ENCODE measurements at places on chromosomes 1 and 21.
A peak's percentile ranks its signal among the peaks of the same experiment; 100 is the strongest.

GRCh38 chr1:210438928-210439841 is 110.5 kb downstream of the HHAT start:
- no peaks in the 10 kb centered on the region for H3K36me3 ChIP-seq
- no peak overlapping the region for H3K4me3 ChIP-seq
- H3K27ac ChIP-seq = no peak overlapping the region
- no peak for DNase-seq
- H3K4me1 ChIP-seq = no peaks in the 10 kb centered on the region
- no peaks in the 10 kb centered on the region for H3K27me3 ChIP-seq

DNA sequence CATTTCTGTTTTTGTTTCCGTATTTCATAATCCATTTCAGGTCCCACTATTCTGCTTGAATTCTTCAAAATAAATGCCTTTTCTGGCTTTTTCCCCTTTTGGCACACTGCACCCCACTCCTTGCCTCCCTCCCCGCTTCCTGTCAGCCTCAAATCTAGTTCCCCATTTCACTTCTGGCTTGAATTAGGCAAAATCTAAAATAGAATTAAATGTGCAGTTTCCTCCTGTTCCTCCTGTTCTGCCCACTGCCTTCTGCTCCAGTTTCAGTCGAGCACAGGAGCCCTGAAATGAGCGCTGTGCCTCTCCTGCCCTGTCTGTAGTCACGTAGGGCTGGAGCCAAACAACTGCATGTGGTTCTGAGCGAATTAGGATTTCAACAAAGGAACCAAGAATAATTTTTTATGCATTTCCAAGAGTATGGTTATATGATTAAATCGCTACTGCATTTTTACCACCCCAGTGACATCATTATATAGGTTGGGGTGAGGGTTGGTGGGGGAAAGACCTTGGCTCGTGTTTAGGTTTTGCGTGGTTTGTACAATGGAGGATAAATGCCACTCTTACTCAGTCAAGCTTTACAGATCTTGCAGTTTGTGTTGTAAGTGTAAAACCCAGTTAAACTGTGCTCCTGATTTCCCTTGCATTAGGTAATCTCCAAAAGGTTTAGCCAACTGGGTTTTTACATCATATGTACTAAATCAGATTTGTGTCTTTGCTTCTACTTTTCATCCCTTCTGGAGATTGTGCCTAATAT is 114.9 kb downstream of the VPS13D start:
- peaks cover 68% of the 10 kb centered on the region for H3K36me3 ChIP-seq
- H3K4me1 ChIP-seq = peaks cover 53% of the 10 kb centered on the region
- H3K4me3 ChIP-seq = peak overlapping the region; percentile 61
- H3K27me3 ChIP-seq = no peaks in the 10 kb centered on the region
- peak overlapping the region; percentile 88 for H3K27ac ChIP-seq
- DNase-seq = no peak

DNA sequence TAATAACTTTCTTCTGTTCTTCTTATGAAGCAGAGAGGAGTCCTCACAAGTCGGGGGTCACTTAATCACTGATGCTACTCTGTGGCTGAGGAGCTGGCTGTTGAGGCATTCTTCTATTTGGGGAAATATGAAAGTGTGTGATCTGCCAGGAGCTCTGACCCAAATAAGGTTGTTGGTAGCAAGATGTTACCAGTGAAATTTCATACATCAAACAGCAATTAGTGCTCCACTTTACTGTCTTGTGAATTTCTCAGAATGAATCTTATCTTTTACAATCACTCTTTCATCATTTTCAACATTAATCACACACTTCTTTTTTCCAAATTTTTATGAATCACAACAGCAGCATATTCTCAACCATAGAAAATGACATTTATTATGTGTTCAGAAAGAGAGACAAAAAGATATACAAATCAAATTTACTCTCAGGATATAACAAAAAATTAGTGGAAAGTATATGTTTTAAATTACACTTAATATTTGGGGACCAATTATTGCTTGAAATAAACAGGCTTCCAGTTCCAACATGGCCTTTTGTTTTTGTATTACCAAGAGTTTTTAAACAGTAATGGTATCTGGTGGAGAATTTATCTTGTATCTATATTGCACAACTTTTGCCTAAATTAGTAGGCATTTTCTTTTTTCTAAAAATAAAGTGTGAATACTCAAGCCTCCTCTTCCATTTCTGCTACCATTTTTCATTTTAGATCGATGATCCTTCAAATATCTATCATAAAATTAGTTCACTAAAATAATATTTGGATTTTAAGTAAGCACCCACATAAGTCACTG is 9.6 kb downstream of the PTGER3 start:
- no peak overlapping the region for H3K4me3 ChIP-seq
- H3K27ac ChIP-seq = peak overlapping the region; percentile 37
- peaks cover 28% of the 10 kb centered on the region for H3K27me3 ChIP-seq
- DNase-seq = no peak
- peaks cover 27% of the 10 kb centered on the region for H3K4me1 ChIP-seq

GRCh38 chr1:7207875-7208646 is 422.8 kb downstream of the CAMTA1 start:
- H3K27me3 ChIP-seq = peaks cover 10% of the 10 kb centered on the region
- no peaks in the 10 kb centered on the region for H3K36me3 ChIP-seq
- no peak overlapping the region for H3K4me3 ChIP-seq

- H3K27ac ChIP-seq = no peak overlapping the region
- no peak for DNase-seq
- no peak overlapping the region for H3K4me3 ChIP-seq
- H3K36me3 ChIP-seq = no peaks in the 10 kb centered on the region
- no peaks in the 10 kb centered on the region for H3K4me1 ChIP-seq
Measured at GRCh38 chr1:20275319-20275925, 15.3 kb upstream of the VWA5B1 start.

DNA sequence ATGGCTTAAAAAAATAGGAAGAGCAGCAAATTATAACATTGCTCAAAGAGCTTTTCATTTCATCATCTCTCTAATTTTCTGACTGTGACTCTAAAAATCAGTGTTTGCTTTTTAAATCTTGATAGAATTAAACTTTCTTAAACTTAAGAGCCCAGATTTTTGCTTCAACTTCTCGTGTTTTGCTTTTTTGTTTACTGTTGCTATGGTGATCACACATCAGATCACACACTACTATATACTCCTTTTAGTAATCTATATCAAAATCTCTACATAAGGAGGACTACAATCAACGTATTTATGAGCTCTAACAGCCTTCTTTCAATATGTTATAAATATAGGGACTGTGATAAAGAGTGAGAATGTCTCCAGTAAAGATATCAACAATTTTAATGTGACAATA is 537.3 kb downstream of the KCNT2 start:
- DNase-seq = no peak
- H3K36me3 ChIP-seq = no peaks in the 10 kb centered on the region
- no peaks in the 10 kb centered on the region for H3K4me1 ChIP-seq
- H3K27ac ChIP-seq = no peak overlapping the region
- H3K27me3 ChIP-seq = no peaks in the 10 kb centered on the region

DNA sequence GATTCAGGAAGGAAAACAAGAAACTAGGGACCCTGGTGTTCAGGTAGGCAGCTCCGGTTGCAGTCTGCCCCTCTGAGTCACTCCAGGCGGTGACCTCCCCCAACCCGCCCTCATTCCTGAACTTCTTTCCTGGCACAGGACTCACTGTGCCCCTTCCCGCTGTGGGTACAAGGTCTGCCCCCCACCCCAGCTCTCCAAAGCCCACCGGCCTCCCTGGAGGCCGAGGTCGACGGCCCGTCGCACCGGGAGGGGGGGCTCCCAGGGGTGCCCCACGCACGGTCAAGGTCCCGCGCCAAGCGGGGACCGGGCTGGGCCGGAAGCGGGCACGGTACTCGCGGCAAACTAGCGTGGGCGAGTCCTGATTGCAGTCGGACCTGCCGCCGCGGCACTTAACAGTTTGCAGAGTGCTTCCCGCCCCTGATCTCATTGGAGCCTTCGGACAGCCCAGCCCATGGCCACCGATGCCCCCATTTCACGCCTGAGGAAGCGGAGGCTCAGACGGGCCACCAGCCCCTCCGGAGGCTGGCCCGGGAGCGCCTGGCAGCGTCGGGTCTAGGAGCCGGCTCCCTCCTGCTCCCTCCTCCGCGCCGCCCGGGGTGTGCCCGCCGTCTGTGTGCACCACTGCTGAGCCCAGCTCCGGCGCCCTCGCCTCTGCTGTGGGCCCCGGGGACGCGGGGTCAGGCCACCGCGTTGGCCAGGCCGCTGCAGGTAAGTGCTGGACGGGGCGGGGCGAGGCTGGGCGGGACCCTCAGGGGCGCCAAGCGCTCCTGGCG is at the start of gene GJB3:
Gene GJB3, plus strand, starts transcription at position 144 of the 773 bp plus-strand sequence. CDS start 3,549 bp downstream, outside the sequence.
- H3K4me1 ChIP-seq = no peaks in the 10 kb centered on the region
- H3K36me3 ChIP-seq = no peaks in the 10 kb centered on the region
- no peak for DNase-seq
- no peak within 1 kb of the TSS for H3K27ac ChIP-seq
- H3K27me3 ChIP-seq = peaks cover 41% of the 10 kb centered on the region
- H3K4me3 ChIP-seq = no peak within 1 kb of the TSS

DNA sequence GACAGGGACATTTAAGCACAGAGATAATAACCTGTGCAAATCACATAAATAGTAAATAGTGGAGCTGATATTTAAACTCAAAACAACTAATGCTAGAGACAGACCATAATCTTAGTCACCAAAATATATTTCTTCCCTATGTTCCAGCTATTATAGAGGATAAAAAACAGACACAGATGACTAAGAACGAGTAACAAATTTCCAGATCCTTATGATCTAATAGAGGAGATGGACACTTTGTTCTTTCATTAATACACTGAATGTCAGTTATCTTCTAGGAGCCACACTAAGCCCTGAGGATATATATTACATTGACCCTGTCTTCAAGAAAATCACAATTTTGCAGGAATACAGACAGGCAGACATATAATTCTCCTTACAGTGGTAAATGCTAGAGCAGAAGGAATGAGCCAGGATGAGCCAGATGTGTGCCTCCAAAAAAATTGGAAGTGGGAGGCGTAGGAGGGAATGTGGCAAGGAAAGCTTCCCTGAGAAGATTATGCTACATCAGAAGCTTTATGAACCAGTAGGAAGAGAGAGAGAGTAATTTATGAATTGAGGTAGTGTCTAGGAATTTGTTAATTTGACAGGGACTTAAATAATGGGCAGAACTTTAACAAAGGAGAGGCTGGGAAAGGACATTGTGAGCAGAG is 395.4 kb upstream of the BEND5 start:
- no peak overlapping the region for H3K27ac ChIP-seq
- H3K4me1 ChIP-seq = no peaks in the 10 kb centered on the region
- H3K27me3 ChIP-seq = no peaks in the 10 kb centered on the region

DNA sequence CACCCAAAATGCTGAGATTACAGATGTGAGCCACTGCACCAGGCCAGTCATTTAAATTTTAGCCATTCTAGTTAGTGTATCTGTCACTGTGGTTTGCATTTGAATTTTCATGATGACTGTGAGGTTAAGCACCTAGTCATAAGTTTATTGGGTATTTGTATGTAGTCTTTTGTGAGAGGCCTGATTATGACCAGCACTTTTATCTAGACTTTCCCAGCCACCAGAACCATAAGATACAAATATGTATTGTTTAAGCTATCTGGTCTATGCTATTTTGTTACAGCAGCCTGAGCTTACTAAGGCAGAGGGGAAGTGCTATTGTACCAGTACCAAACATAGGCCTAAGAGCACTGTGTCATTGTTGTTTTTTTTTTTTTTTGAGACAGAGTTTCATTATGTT is 19.9 kb upstream of the DNAJC6 start:
- no peaks in the 10 kb centered on the region for H3K4me1 ChIP-seq
- H3K27ac ChIP-seq = no peak overlapping the region
- H3K4me3 ChIP-seq = no peak overlapping the region
- peaks cover 1% of the 10 kb centered on the region for H3K27me3 ChIP-seq
- no peak for DNase-seq

GRCh38 chr1:181033128-181033798 is 520 bp upstream of the MR1 start:
- peak; percentile 26 for DNase-seq
- H3K4me1 ChIP-seq = peaks cover 47% of the 10 kb centered on the region
- peak overlapping the region; percentile 93 for H3K4me3 ChIP-seq
- peaks cover 2% of the 10 kb centered on the region for H3K27me3 ChIP-seq

GRCh38 chr1:235642011-235642942 is 7.3 kb downstream of the GNG4 start:
- H3K27ac ChIP-seq = peak overlapping the region; percentile 95
- peak; percentile 75 for DNase-seq
- peak overlapping the region; percentile 65 for H3K4me3 ChIP-seq

DNA sequence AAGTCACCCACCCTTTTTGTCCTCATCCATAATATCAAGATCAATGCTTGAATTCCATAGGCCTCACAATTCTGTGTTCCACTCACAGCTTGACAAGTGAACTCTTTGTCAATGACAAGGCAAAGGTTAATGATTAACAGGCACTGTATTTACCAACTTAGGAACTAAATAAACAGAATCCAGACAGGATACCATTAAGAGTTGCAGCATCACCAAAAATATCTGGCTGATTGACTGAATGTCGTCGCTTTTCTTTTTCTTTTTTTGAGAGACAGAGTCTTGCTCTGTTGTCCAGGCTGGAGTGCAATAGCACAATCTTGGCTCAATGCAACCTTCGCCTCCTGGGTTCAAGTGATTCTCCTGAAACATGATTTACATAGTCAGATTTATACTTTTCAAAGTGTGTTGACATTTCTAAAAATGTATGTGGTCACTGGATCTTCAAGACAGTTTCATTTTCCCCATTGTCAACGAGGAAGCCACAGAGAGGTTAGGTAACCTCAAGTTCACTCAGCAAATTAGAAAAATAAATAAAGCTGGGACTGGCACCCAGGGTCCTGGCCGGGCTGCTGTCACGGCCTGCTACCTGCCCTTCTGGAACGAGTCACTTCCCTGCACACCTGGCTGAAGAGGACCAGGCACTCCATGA is 81.0 kb downstream of the PDE9A start:
- peaks cover 52% of the 10 kb centered on the region for H3K4me1 ChIP-seq
- H3K36me3 ChIP-seq = peaks cover 16% of the 10 kb centered on the region
- H3K27ac ChIP-seq = no peak overlapping the region
- no peaks in the 10 kb centered on the region for H3K27me3 ChIP-seq
- no peak for DNase-seq
- no peak overlapping the region for H3K4me3 ChIP-seq

DNA sequence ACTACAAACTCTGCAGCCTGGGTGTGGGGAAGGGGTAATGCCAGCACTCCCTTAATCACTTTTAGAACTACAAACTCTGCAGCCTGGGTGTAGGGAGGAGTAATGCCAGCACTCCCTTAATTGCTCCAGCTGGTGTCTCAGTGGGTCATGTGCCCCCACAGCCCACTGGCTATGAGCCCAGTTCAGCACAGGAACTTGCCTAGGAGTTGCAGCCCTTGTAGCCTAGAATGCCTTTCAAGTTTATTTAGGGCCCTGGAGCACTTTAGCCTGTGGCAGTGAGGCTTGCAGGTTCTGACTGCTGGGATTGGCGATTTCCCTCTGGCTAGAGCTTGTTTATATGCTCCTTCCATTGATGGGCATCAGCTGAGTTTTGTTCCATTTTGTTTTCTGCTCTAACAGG is 17.1 kb downstream of the VN1R5 start:
- no peak for DNase-seq
- no peaks in the 10 kb centered on the region for H3K4me1 ChIP-seq
- H3K27me3 ChIP-seq = no peaks in the 10 kb centered on the region
- H3K27ac ChIP-seq = no peak overlapping the region
- H3K4me3 ChIP-seq = no peak overlapping the region

Measured in activated T-helper 2 cell treated with anti-CD3 and anti-CD28 coated beads, Interferon-gamma antibody, Interleukin-2, Interleukin-4, amounts not matched to agents 10 μg/mL and 5 μg/mL and 100 μg/mL, durations not matched to agents 14 hours and 24 hours and 36 hours (primary cell).